GM13976 (cell line): ENCODE measurements at places on chromosomes 11 and 22.
A peak's percentile ranks its signal among the peaks of the same experiment; 100 is the strongest.

DNA sequence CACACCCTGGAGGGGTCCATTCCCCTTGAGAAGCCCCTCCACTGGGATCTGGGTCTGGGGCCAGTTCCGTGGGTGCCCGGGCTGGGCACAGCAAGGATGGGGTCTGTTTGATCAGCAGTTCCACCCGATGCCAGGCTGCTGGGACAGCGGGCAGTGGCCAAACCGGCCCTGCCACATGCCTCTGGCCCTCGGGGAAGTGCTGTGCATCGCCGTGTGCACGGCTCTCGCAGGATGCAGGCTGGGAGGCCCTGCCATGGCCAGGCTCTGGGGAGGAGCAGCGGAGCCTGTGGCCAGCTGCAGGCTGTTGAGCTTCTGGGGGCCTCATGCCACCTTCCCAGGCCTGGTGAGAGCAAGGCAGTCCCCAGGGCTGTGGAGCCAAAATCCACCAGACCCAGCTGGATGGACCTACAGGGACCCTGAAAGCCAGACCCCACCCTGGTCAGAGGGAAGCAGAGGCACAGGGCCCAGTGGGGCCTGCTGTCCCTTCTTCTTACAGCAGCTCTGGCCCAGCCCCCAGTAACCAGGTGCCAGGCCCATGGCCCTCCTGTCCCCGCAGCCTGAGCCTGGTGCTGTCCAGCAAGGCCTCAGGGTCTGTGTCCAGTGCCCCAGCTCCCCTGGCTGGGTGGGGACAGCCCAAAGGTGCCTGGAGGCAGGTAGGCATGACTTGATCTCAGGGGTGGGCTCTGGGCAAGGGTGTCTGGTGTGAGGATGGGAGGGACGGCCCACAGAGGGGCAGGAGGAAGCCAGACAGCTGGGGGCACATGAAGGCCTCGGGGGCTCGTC lies 57.3 kb downstream of the WNT7B start:
- DNase-seq = no peak

DNA sequence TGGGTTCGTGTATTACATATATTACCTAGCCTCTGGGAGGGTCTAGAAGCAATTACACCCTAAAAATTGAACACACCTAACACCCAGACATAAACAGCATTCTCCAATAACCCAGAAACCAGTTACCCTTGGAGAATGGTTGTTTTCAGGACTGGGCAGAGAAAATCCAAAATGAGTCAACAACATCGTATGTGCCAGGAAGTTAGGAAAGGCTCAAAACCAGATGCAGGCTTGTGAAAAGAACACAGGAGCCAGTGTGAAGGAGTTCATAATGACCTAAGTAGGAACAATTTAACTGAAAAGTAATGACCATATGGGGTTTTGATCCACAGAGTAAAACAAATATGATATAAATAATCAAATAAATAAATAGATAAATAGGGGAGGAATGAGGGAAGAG lies 5.1 kb upstream of the CLPB start:
- DNase-seq = no peak

DNA sequence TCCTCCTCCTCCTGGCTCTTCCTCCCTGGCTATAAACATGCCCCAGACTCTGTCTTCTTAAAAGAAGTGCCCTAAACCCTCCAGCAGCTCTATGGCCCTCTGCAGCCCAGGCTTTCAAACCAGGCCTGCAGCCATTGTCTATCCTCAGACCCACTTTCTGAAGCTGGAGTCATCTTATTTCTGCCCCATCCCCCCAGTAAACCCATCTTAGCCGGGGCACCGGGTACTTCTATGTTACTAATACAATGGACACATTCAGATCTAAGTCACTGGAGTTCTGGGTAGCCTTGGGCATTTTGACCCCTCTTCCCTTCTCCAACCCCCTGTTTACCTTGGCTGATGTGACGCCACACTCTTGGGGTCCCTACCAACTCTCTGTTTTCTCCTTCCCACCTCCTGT lies 29.7 kb upstream of the CACNG2 start:
- DNase-seq = no peak

DNA sequence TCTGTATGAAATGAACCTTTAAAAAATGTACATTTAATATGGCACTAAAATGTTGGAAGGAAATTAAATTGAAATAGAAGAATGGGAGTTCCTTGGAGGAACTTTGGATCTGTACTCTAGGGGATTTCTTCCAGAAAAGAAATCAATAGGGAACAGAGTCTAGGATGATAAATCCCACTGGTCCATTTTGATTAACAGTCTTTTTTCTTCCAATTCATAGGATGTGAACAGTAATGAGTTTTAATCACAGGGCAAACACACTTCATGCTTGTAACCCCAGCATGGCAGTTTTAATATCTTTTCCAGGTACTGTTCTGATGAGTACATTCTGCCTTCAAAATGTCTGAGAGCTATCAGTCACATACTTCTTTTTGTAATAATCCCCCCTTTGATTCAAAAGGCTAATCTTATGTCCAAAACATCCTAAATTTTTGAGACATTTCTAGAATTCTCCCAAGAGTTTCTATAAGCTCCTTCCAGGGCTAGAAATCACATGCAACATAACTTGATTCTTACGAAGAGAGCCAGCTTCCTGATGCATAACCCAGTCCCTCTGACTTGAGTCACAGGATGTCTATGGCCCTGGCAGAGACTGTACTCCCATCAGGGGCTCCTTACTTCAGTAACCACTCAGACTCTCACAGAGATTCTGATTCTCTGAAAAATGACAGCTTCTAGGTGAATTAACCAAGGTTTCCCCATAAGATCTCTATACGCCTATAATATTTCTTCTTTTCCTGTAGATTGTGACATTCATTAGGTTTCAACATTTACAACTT lies 112.9 kb downstream of the SLC36A4 start:
- DNase-seq = no peak

DNA sequence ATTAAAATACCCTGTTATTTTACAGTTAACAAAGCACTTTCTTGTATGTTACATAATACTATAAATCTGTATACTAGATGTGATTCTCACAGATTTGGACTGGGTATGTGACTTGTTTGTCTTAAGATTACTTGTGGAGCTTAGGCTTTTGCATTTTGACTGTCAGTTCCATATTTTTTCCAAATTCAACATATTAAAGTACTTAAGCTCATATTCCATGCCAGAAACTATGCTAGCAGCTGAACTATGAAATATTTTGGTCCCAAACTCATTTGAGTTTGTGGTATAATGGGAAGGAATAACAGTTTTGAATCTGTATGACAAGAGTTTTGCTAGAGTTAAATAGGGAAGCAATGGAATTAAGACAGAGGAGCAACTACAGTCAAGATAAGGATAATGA lies 841.4 kb downstream of the JRKL start:
- DNase-seq = no peak

GRCh38 chr11:55806248-55806647 lies 4.9 kb upstream of the OR5L1 start:
- no peak for DNase-seq

DNA sequence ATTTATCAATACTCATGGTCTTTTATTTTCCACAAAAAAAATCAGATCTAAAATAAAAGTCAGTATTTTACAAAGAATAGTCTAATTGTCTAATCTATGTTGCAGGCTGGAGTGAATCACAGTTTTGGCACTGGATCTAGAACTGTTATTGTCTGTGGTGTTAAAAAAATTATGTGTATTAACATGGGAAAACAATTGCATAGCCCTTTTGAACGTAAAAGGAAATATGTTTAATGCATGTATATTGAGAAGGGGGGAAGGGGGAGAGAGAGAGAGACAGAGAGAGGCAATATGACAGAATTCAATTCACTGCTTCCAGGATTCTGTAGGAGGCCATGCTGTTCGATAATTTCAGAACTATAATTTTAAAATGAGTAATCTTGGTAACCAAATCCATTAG lies 324.9 kb upstream of the CCDC90B start:
- DNase-seq = no peak

- no peak for DNase-seq
Observed at GRCh38 chr11:44976576-44976975, 25.9 kb upstream of the TP53I11 start.

DNA sequence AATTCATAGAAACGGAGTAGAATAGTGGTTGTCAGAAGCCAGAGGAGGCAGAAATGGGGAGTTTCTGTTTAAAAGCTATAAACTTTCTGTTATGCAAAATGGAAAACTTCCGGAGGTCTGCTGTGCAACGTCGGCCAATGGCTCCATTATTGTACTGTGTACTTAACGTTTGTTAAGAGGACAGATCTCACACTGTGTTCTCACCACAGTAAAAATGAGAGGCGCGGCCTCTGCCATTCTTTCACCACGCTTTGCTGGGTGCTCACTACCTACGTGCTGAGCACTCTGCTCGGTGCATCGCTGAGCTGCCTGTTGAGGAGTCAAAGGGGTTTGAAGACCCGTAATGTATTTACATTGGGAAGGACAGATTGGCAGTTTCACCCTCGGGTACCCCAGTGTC lies 218.8 kb upstream of the B3GAT1 start:
- DNase-seq = no peak

GRCh38 chr11:13280777-13281176 lies 3.2 kb downstream of the BMAL1 start:
- DNase-seq = no peak

- no peak for DNase-seq
Observed at GRCh38 chr11:103871923-103872551, 164.4 kb upstream of the DDI1 start.

GRCh38 chr11:12388173-12388572 lies 10.8 kb downstream of the PARVA start:
- no peak for DNase-seq

DNA sequence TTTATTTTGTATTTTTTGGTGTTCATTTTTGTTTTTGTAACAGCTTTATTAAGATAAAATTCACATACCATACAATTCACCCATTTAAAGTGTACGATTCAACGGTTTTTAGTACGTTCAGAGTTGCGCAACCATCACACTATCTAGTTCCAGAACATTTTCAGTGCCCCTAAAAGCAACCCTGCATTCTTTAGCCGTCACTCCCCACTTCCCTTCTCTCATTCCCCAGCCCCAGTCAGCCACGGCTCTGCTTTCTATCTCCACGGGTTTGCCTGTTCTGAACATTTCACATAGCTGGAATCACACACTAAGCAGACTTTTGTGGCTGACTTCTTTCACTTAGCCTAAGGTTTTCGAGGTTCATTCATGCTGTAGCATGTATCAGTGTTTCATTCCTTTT lies 9.6 kb upstream of the KCNQ1OT1 start:
- no peak for DNase-seq

DNA sequence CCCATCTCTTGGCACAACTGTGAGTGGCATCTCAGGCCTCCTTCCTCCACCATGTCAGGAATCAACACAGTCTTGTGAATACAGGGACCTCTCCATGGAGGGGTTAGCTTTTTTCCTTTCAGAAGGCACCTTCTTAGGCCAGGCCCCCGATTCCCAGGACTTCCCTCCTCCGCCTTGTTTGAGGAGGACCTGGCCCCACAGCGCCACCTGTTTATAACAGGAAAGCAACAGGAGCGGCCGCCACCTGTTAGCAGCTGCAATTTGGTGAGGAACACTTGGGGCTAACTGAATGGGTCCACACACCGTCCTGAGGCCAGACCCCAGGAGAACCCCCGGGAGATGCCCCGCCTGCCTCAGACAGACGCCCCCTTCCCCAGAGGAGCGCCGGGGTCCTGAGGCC lies 3.8 kb upstream of the PKP3 start:
- DNase-seq = no peak

DNA sequence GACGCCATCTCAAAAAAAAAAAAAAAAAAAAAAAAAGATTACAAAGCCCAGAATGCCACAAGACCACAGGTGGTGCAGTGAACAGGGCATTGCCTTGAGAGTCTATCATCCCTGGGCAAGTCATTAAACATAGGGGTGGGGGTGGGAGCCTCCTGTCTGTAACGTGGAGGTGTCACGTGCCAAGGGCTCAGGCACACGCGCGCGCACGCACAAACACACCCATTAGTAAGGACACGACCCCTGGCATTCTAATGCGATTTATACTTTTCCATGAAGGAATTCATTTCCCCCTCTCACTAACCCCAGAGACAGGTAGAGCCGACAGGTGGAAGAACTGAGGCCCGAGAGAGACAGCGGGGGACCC lies 5.8 kb upstream of the GCAT start:
- DNase-seq = no peak

- no peak for DNase-seq
Observed at GRCh38 chr11:128725630-128726319, 31.9 kb downstream of the FLI1 start.

- DNase-seq = peak; percentile 38
Observed at GRCh38 chr11:121236115-121237001, 56.2 kb upstream of the SC5D start.

DNA sequence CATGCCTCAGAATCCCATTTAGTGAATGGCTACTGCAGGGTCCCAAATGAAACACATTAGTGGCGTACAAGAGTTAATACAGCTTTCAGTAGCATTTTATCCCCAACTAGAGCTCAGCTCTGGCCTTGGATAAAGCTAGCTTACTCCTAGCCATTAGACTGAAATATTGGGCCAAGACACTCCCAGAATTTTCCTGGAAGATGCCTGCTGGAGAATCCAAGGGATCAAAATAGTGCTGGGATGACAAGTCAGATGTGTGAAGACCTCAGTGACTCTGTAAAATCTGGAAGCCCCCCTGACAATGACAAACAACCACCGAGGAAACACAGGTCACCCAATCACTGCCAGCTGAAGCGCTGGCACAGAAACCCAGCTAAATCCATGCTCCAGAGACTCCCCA lies 303.1 kb upstream of the SORL1-AS1 start:
- DNase-seq = no peak

DNA sequence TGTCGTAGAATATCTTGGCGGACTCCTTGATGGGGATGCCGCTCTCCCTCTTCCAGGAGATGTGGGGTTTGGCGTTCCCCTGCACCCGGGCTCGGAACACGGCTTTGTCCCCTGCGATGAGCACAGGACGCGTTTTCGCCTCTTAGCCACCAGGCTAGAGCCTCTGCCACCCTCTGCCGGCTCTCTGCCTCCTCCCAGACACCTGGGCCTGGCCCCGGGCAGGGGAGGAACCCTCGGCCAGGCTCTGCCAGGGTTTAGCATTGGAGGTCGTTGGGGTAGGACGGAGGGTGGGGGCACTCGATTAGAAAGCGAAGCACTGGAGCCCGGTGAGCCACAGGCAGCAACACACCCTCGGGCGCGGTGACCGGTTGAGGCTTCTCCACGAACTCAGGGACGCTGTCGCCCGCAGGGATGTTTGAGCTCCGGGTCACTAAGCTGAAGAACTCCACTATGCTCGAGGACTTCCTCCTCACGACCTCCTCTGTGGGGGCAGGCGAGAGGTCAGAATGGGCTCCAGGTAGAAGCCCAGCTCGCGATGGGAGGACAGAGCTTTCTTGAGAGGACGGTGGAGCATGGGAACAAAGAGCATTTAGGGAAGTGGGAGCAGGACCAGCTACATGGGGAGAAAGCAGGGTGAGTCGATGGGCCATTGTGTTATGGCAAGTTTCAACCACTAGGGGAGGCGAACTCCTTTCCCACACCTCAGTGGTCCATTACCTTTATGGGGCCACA lies 4.3 kb downstream of the IGSF22 start:
- DNase-seq = peak; percentile 77

GRCh38 chr22:48699511-48699910 lies 1128.2 kb downstream of the BRD1 start:
- no peak for DNase-seq

- no peak for DNase-seq
Observed at GRCh38 chr11:119566319-119566718, 143.3 kb upstream of the THY1 start.
